ENCODE measurements at places on chromosomes 3 and 15.
A peak's percentile ranks its signal among the peaks of the same experiment; 100 is the strongest.

DNA sequence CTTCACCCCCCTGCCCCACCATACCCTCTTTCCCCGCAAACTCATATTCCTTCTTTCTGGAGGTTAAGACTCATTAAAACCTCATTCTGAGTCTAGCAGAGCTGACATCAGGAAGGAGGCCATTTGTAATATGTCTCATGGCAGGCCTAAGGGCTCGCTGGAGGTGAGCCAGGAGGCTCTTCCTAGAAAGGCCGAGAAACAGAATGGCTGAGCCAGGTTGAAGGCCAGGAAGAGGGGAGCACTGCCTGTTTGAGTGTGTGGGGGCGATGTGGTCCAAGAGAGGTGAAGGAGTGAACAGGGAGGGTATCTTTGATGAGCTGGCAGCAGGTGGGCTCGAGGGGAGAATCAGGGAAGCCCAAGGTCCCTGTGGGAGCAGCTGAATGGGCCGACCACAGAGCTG is 317.3 kb downstream of the TLE3 start:
- peak; percentile 89 for DNase-seq

DNA sequence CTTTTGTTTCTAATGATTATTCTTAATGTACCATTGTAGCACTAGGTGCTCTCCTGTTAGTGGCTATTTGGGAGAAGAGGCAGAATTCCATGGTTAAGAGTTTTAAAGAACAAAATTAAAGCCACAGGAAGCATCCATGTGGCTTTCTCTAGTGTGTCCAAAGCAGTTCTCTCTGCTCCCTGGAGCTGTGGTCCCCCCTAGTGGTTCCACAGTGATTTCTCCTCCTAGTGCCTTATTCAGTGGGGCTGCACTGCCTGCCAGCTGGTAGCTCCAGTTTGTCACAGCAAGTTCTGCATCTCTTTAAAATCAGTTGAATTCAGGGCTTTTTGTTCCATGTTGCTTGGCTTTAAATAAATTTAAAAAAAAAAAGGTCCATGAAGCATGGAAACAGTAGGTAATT is 39.6 kb upstream of the FAM98B start:
- no peak for DNase-seq

GRCh38 chr3:106206146-106206545 is 337.3 kb upstream of the CBLB start:
- no peak for DNase-seq

DNA sequence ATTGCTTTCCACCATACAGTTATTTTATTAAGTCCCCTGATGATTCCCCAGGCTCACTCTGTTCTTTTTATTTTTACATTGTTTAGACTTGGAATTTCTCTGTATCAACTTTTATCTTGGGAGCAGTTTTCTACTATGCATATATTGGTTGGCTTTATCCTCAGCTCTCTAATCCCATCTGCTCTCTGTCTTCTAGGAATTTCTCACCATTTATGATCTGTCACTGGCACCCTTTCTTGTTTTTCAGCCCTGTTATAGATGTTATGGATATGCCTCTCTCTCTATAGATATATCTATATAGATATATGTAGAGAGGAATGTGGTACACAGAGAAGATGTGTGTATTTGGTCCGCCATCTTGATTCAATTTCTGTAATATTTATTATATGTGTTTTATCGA is 90.5 kb downstream of the SH3GL3 start:
- no peak for DNase-seq

- no peak for DNase-seq
These were observed 63.3 kb downstream of the ATP8B4 start for GRCh38 chr15:50055750-50056157.

GRCh38 chr3:104066658-104067057 is 1300.1 kb upstream of the ALCAM start:
- no peak for DNase-seq

- no peak for DNase-seq
These were observed 921 bp downstream of the MGLL start for GRCh38 chr3:127821394-127821793.

DNA sequence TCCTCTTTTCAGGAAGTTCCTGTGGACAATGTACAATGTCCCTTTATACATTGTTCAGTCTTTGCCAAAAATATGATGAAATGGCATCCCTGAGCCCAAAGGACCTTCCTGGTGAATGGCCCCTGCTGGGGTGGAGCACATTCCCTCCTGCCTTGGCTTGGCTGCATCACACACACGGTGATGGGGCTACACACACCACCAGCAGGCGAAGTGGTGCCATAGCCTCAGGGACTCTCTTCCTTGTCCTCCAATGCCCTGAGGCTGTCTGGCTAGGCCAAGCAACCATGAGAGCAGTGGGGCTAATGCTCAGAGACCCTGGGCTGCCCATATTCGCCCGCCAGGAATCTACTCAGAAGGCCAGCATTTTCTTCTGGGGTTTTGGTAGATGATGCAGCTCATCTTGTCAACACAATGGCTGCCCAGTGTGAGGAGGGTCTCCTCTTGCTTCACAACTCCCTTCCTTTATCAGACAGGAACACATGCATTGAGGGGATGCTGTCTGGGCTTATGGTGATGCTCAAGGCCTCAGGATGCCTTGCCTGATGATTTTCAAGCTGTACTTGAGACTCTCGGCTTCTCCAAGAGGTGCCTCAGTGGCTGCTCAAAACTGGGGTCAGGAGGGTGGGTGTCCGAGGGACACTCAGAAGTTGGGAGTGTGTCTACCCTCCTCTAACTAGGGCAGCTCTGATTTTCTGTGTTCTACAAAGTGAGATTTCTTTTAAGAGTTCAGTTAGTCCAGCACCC is 40.9 kb upstream of the EPHB1 start:
- peak; percentile 75 for DNase-seq

DNA sequence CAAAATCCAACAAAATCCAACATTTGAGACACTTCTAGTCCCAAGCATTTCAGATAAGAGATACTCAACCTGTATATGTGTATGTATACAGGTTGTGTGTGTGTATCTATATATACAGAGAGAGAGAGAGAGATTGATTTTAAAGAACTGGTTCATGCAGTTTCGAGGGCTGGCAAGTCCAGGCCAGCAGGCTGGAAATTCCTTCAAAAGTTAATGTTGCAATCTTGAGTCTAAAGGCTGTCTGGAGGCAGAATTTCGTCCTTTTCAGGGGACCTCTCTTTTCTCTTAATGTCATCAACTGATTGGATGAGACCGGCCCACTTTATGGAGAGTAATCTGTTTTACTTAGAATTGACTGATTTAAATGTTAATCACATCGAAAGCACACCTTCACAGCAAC is 199.6 kb upstream of the IL12A start:
- no peak for DNase-seq

- DNase-seq: no peak
These were observed 51.9 kb upstream of the RPL32 start for GRCh38 chr3:12893247-12893646.

DNA sequence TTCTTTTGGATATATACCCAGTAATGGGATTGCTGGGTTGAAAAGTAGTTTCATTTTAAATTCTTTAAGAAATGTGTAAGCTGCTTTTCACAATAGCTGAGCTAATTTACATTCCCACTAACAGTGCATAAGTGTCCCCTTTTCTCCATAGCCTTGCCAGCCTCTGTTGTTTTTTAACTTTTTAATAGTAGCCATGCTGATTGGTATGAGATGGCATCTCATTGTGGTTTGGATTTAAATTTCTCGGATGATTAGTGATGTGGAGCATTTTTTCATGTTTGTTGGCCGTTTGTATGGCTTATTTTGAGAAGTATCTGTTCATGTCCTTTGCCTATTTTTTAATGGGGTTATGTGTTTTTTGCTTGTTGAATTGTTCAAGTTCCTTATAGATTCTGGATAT is 444.3 kb upstream of the ATP11B start:
- DNase-seq: no peak

DNA sequence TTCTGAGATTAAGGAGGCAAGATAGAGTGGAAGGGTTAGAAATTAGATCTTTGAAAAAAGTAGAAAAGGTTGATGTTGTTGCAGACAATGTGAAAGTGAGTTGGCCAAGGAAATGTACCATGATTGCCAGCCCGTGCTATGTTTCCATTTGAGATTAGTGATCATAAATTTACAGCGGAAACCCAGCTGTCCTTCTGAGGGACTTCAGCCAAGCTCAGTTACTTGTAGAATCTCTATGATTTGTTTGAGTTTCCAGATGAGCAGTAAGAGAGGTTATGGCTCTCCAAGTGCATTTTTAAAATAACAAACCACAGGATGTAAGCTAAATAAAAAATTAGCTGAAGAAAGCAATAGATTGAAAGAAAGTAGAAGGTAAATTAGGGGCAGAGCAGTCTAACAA is 54.2 kb upstream of the RBMS3 start:
- DNase-seq: no peak

GRCh38 chr3:9351709-9352126 is 11.1 kb upstream of the THUMPD3 start:
- no peak for DNase-seq

DNA sequence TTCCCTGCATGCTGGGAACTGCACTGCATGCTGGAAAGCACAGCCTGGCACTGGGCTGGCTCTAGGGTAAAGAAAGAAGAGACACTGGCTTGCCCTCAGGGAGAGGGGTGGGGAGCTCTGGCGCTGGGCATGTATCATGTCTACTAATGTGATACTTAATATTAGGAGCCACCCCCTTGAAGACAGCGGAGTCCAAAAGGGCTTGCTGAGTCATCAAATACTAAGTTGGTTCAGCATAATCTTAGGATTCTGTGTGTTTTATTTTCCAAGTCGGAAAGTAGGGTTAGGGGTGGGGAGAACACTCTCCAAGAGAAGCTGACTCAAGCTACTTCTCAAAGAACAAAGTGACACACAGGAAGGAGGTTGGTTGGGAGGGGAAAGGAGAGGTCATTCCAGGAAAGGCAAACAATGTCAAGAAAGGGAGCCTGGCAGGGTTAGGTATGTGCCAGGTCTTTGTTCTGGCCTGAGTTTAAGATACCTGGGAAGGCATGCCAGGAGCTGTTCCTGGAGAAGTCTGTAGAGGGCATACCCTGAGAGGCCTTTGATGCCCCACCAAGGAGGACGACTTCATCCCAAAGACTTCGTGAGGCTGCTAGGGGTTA is 237.8 kb upstream of the NR2E3 start:
- peak; percentile 42 for DNase-seq

- no peak for DNase-seq
These were observed 9.0 kb downstream of the FBN1 start for GRCh38 chr15:48636511-48636910.

DNA sequence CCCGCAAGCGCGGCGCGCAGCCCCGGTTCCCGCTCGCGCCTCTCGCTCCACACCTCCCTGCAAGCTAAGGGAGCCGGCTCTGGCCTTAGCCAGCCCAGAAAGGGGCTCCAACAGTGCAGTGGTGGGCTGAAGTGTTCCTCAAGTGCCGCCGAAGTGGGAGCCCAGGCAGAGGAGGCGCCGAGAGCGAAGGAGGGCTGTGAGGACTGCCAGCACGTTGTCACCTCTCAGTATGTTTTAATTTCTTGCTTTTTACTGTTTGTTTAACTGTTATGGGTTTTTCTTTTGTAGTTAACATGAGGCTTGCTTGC is 1525.7 kb downstream of the SI start:
- DNase-seq: no peak

DNA sequence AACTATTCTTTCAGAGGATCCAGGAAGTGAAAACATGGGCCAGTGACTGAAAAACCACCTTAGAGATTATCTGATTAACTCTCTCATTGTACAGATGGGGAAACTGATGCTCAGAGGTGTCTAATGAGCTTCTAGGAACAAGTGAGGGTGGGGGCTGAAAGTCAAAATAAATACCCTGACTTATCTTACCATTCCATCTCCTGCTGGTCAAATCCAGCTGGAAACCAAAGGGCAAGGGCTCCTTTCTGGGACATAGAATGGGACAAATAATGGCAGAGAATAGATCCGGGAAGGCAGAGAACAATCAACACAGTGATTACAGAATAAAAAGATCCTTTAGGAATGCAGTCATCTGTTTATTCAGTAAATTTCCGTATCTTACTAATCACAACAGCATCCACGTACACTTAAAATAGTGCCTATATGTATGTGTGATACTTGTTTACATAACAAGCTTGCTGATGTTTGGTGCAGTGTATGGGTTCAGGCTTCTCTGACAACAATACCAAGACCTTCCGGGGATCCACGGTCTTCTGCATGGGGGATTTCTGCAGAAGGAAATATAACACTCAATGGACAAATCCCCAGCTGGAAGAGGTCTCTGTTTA is 173.2 kb downstream of the THSD4 start:
- no peak for DNase-seq

DNA sequence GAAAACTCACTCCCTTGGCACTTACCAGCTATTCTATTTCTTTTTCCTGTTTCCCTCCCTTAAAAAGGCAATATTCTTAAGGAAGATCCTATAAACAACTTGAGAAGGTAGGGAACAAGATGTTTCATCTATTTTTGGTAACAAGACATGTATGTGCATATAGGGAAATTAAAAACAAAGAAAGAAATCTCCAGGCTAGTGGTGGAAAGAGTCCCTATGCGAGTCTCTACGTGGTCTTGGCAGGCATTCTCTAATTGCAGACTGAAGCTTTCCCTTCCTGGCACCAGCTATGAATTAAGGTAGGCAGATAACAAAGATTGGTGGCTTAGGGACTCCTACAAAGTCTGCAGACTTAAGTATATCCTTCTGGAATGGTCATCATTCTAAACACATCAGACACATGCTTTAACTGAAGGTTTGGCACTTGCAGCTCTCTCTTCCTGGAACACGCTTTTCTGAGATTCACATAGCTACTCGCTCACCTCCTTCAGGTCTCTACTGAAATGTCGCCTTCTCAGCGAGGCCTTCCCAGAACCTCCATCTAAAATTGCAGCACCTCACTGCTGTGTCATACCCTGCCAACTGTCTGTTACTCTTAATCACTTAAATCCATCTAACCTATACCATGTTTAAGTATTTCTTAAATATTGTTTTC is 336.0 kb downstream of the VGLL3 start:
- DNase-seq: no peak

DNA sequence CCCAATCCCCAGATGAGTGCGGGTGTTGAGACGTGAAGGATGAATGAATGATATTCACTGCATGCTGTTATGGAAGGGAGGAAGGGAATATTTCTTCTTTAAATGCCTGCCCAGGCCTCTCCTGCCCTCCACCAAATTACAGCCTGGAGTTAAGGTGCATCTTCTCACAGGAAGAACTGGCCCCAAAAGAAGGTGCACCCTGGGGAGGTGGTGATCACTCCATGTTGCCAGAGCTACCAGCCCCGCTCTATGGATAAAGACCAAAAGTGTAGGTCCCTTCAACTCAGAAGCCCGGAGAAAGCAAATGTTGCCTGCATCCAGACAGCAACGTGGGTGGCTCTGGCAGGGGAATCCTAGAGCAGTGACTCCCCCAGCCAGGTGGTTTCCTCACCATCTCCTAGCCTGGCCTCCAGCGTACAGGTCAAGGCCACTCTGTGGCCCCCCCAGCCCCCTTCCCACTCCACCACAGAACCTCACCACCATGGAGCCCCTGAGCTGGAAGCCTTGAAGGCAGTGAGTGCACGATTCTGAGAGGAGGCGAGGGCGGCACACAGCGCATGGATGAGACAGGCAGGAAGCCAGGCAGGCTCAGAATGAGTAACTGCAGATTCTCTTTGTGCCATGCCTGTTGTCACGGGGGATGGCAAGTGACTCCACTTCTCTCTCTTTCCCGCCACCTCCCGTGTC is 3.5 kb upstream of the VIPR1 start:
- no peak for DNase-seq
